Cerebellar nuclear complex (tissue), 1 donor: ENCODE measurements at places on chromosomes 7 and 10.

- DNase-seq = no peak
Measured at GRCh38 chr7:75567948-75568595, 76.0 kb downstream of the SPDYE5 start.

DNA sequence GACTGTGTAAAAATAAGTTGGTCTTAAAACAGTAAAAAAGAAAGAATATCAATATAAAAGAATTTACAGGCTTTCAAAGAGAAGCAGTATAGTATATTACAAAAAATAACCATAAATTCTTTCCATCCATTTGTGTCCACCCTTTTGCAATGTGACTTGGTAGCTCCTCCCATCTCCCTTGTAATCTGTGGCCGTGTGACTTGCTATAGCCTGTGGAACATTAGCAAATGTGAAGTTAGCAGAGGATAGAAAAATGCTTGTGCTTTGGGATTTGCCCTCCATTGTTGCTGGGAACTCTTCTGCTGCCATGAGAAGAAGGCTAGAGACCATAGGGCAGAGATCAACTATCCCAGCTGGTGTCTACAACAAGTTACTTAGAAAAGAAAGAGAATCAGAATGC is 30.2 kb downstream of the KLHL7 start:
- no peak for DNase-seq

- no peak for DNase-seq
Measured at GRCh38 chr7:138902161-138902560, 79.0 kb downstream of the KIAA1549 start.

DNA sequence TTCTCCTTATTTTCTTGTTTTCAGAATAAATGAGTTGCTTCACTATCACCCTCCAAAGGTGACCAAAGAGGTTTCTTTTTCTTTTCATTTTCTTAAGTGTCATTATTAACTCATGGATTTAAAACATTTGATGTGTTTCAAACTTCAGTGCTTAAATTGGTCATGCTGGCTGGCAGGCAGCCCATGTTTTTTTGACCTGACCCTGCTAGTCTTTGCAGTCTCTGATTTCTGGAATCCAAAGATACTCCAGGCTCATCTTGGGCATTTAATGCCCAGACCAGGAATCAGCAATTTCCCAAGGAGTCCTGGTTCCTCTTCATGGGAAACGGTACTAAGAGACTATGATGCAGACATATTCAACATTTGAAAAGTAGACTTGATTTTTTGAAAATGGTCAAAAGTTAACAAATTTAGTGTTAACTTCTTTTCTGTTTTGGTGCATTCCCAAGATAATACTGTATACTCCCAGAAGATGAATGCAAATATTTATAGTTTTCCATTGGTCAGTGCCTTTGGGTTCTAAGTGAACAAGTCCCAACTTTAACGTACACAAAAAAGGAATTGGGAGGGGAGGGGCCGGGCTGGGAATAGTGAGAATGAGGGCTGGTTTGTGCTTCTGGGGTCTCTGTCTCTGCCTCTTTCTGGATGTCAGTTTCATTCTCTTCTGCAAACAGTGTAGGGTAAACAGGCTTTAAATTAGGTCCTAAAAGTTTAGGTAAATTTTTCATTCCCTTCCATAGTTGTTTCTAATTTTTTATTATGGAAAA is 19.8 kb downstream of the NUB1 start:
- DNase-seq = no peak

- peak; percentile 47 for DNase-seq
Measured at GRCh38 chr7:129740574-129741410, 129.3 kb downstream of the NRF1 start.

DNA sequence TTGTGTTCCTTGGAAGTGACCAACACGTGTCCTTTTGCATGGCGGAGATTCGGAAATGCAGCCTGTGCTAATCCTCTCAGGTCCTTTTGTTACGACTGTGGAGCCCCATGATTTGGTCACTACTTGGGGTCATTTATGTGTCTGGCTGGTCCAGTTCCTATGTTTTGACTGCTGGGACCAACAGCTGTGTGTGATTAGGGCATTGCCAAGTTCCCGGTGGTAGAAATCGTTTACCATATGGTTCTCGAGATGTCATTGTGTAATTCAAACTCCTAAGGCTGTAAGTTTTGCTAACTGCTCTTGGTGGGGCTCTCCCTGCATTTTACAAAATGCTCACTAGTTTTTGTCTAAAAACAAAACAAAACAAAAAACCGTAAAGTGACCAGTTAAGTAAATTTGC is 62.0 kb downstream of the CCNY start:
- DNase-seq = no peak

DNA sequence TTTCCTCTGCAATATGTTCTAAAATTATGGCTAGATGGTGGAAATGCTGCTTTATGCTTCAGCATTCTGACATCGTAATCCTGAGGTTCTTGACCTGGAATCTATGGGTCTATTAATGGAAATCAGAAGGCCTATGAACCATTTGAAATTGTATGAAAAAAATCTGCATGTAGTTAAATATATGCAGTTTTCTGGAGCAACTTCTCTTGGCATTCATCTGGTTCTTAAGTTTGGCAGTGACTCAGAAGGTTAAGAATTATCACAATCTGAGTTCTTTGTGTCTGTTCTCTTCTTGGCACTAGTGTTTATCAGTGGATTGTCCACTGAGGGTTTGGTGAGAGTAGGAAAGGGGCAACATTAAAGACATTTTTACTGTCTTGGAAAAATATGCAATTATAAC is 71.1 kb upstream of the FZD1 start:
- no peak for DNase-seq

- DNase-seq = peak; percentile 47
Measured at GRCh38 chr7:71272509-71273490, 140.9 kb downstream of the GALNT17 start.

GRCh38 chr10:7789390-7789789 is 1.4 kb downstream of the ATP5F1C start:
- no peak for DNase-seq

- no peak for DNase-seq
Measured at GRCh38 chr10:114779803-114780576, 41.6 kb upstream of the FHIP2A start.

DNA sequence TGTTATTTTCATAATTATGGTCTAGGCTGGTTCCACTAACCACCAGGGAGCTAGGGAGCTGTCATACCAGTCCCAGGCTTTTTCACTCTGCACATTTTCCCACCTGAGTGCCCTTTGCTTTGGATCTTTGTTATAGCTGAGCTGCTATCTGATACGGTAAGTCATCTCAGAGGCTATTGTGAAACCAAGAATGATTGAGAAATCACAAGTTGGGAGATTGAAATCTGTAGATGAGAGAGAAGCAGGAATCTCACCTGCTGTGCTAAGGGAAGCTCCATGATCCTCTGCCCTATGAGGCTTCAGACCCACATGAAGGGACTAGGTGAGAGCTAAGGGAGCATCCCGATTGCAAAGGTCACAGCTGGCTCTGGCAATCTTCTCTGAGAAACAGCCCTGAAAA is 307.8 kb downstream of the REEP3 start:
- DNase-seq = no peak

DNA sequence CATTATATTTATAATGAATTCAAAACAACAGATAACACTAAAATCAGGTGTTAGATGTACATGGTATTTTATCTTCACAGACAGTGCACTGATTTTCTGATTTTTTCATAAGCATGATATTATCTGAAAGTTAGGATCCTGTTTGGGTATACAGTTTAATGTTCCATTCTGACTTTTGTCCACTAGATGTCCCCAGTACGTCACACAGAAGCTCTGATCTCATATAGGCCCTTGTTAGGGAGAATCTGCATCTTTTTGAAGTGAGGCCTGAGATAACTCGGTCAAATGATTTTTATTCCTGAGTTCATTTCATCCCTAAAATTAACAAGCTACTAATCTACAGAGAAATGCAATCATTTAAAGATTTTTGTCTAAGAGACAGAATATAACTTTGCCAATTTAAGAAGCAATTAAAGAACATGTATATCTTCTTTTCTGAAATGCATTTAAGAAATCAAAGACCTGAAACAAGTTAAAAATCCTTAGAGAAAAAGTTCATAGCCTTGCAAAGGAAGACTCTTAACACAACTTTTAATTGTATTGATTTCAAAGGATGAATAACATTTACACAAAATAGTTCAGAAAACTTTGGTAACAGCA is 72.0 kb upstream of the TES start:
- DNase-seq = no peak

- DNase-seq = no peak
Measured at GRCh38 chr7:1263391-1263951, 30.8 kb downstream of the UNCX start.

GRCh38 chr10:119480667-119481066 is 61.9 kb downstream of the RGS10 start:
- no peak for DNase-seq

GRCh38 chr10:114632869-114633715 is 25.0 kb downstream of the ABLIM1 start:
- no peak for DNase-seq
